Glutamatergic neuron (in vitro differentiated cells): ENCODE measurements at places on chromosomes 5 and 9. TPM values are rescaled to one million over a fixed set of nuclear protein-coding genes. Genes with fewer than 3 reads are reported as not detected.

DNA sequence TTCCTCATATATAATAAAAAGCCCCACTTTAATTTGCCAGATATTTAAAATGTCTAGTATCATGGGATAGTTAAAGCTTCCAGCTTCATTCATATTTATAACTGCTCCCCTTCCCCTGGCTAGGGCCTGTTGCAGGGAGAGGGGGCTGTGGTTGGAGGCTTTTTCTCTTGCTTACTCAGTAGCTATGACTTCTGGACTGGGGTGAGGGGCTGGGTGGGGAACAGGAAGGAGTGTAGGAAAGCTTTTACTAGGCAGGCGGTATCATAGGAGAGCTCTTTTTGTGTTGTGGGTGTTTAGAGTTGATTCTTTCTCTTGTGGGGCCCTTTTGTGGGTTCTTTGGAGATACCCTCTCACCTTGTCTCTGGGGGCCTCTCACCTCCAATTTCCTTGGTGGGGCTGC lies 39.4 kb downstream of the PIP5K1B start:
- DNase-seq: no peak

DNA sequence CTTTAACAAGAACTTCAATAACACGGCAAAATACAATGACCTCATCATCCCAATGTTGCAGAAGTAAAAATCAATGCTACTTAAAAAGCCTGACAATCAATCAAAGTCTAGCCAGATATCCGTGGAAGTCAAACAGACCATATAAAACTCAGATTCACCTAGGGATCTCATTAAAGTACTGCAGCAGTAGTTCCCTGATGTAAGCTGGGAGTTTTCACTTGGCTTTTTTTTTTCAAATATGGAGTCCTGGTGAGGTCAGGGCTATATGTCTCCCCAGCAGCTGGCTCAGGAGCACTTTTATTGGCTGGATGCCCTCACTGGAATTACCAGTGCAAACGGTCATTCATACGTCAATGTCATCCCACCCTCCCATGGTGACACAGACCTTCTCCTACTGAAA lies 220.6 kb upstream of the SLC30A5 start:
- no peak for DNase-seq

GRCh38 chr5:65013166-65013565 lies 244.4 kb downstream of the CWC27 start:
- no peak for DNase-seq

GRCh38 chr9:107423540-107423939 lies 66.0 kb downstream of the KLF4 start:
- DNase-seq: no peak

- DNase-seq: peak; percentile 6
Observed at GRCh38 chr5:368183-369084, 46.9 kb downstream of the AHRR start.

DNA sequence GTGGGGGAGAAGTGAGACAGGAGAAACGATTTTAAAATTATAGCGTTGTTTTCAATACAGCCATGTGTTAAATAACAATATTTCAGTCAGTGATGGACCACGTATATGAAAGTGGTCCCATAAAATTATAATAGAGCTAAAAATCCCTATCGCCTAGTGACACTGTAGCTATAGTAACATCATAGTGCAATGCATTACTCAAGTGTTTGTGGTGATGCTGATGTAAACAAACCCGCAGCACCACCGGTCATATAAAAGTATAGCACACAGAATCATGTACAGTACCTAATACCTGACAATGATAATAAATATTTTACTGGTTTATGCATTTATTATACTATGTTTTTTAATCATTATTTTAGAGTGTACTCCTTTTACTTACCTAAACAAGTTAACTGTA lies 407.4 kb upstream of the SEMA6A start:
- no peak for DNase-seq

GRCh38 chr5:88770276-88771257 lies 112.4 kb downstream of the MEF2C start:
- DNase-seq: no peak

DNA sequence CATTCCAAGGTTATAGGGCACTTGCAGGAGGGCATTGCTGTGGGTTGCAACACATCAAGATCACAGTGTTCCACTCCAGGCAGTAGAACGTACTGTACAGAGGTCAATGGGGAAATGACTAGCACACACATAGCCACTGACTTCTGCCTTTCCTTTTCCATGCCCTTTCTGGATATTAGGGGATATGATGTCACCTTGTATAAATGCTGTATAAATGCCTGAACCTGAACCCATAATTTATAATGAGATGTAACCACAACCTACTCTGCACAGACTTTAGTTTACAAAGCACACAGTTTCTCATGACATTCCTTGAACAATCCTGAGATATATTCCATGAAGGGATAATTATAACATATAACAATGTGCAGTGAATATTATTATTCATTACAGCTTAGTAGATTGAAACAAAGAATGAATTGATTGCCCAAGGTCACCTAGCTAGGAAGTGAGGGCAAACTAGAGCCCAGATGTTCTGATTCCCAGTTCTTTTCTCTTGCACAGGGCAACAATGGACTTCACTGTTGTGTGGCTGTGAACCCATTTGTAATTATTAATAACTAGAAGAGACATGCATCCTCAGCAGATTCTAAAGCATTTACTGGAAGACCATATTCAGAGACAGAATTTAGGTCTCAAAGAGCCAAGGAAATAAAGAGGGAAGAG lies 5.6 kb upstream of the ABLIM3 start:
- no peak for DNase-seq

- DNase-seq: no peak
Observed at GRCh38 chr9:136331030-136331429, 3.7 kb downstream of the GPSM1 start.

DNA sequence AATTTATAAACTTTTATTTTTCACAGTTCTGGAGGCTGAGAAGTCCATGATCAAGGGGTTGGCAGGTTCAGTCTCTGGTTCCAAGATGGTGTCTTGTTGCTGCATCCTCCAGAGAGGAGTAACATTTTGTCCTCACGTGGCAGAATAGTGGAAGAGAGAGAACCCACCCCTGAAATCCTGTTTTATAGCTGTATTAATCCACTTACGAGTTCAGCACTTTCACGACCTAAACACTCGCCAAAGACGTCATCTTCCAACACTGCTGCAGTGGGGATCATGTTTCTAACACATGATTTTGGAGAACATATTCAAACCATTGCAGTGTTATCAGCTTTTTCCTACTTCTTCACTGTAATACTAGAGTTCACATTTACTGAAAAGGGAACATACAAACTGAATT lies 233.0 kb upstream of the ATP10B start:
- no peak for DNase-seq

DNA sequence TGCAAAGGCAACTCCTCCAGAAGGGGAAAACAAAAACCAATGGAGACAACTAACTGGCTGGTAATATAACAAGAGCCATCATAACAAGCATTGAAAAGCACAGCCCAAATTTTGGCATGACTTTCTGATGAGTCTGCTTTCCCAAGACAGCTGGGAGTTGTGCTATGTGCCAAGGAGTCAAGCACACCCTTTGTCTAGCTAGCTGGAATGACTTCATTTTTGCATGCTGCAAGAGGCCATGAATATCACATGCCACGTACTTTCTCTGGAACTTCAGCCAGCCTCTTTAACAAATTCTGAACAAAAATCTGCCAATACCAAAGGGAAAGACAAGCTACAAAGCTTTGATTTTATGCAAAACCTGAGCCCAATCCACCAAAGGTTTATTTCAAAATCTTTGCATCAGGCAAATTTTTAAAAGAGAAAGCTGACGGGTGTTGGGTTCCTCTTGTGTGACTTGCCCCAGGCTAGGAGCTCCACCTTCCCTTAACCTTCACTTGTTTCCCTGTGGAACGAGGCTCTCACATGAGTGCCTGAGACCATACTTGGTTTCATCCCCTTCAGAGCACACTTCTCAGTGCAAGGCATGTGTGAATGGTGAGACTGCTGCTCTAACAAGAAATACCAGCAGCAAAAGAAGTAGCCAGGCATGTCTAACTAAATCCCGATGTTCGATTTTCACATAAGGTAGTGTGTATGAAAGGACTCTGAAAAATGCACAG lies 47.3 kb downstream of the S1PR3 start:
- DNase-seq: no peak

DNA sequence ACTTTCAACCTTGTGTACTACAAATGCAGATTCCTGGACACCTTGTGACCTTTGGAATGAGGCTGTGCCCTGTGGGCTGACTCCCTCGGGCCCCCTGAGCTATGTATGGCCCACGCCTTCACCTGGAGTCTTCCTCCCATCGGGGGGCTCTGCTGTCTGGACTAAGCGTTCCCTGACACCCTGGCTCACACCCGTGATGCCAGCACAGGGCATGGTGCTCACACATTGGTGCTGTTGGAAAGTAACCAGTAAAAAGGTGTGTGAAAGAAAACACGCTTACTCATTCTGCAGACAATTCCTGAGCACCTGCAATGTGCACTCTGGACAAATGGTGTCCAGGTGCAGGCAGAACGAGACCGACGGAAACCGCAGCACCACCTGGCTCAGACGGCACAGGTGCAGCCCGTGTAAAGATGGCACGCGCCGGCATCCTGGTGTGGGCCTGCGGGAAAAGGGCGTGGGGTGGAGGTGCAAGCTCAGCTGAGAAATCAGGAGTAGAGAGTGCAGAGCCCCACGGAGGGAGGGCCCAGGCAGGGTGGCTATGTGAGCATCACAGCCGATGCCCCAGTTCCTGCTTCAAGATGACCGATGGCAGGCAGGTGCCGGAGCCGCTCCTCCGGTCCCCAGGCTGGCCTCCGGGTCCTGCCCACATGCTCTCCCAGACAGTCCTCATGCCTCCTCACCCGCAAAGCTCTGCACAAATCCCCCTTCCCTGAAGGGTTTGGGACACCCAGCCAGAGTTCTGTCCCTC lies 11.0 kb downstream of the LPCAT1 start:
- DNase-seq: peak; percentile 15

DNA sequence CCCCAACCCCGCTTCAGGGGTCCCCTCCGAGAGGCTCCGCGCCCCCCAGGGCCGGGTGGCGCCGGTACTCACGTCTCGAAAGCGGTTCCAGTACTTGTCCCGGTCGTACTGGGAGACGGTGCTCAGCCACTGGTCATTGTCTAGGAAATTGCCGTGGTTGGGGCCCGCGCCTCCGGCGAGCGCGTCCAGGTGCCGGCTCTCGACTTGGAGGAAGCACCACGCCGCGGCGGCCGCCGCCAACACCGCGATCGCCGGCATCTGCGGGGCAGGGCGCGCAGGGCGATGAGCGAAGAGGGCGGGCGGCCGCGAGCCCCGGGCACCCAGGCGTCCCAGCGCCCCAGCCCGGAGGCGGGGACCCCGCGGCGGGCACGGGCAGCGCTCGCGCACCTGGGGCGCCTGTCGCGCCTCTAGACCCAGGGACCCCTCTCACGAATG lies 808 bp downstream of the SPOCK1 start:
- DNase-seq: peak; percentile 63

- DNase-seq: no peak
Observed at GRCh38 chr5:167633931-167634341, 657.5 kb upstream of the WWC1 start.

DNA sequence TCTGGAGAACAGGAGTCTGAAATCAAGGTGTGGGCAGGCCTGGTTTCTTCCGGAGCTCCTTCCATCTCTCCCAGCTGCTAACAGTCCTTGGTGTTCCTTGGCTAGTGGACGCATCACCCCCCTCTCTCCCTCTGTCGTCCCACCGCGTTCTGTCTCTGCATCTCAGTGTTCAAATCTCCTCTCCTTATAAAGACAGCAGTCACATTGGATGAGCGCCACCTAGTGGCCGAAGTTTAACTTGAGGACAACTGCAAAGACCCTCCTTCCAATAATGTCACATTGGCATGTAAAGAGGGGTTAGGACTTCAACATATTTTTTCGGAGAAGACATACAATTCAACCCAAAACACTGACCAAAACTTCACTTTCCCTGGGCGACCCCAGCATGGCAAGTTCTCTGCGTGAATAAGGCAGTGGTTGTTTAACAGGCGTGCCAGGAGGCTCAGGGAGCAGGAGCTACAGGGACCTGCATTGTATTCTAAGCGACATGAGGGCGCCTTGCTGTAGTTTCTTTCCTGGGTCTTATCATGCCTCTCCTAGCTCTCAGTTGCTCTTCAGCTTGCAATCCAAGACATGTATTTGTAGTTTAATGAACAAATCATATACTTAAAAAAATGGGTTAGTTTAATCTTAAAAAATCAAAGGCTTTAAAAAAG lies 27.9 kb upstream of the BASP1 start:
- DNase-seq: peak; percentile 88

GRCh38 chr5:13553896-13554295 lies 390.6 kb downstream of the DNAH5 start:
- DNase-seq: no peak

- DNase-seq: no peak
Observed at GRCh38 chr9:37938121-37938891, 34.4 kb upstream of the SLC25A51 start.

- DNase-seq: peak; percentile 14
Observed at GRCh38 chr9:134291961-134292871, 34.0 kb upstream of the RXRA start.

GRCh38 chr5:50969151-50970031 lies 303.0 kb downstream of the PARP8 start:
- DNase-seq: peak; percentile 62

GRCh38 chr9:99299211-99300102 lies 77.4 kb downstream of the SEC61B start:
- DNase-seq: no peak

- no peak for DNase-seq
Observed at GRCh38 chr5:107155707-107156106, 515.0 kb downstream of the EFNA5 start.

- no peak for DNase-seq
Observed at GRCh38 chr5:6518298-6519057, 69.8 kb downstream of the UBE2QL1 start.

GRCh38 chr5:60184606-60185005 lies 291.1 kb upstream of the PDE4D start:
- no peak for DNase-seq

GRCh38 chr5:57736716-57737115 lies 254.1 kb upstream of the ACTBL2 start:
- no peak for DNase-seq

GRCh38 chr5:136066661-136067271 lies 38.0 kb downstream of the TGFBI start:
- no peak for DNase-seq

- no peak for DNase-seq
Observed at GRCh38 chr5:88877826-88878225, 5.2 kb downstream of the MEF2C start.

GRCh38 chr5:105207066-105207465 lies 1644.5 kb upstream of the NUDT12 start:
- DNase-seq: no peak

Gene ROPN1L
- not detected for total RNA-seq

Gene CD180
- not detected for total RNA-seq

Gene CDX1
- total RNA-seq: not detected

Gene PCDHGA8
- 7.2 TPM for total RNA-seq

Gene PRDM9
- not detected for total RNA-seq

Gene ITGA2
- not detected for total RNA-seq

Gene MEGF10
- total RNA-seq: 0.69 TPM

Gene EXOC3
- 55.4 TPM for total RNA-seq

Gene PCDHGA5
- 4.6 TPM for total RNA-seq

Gene PAEP
- total RNA-seq: not detected

Gene PCDHGA7
- total RNA-seq: 4.2 TPM

Gene PTGS1
- total RNA-seq: 0.39 TPM

Gene IFNK
- not detected for total RNA-seq
